ENCODE measurements at places on chromosomes 11 and 22.

DNA sequence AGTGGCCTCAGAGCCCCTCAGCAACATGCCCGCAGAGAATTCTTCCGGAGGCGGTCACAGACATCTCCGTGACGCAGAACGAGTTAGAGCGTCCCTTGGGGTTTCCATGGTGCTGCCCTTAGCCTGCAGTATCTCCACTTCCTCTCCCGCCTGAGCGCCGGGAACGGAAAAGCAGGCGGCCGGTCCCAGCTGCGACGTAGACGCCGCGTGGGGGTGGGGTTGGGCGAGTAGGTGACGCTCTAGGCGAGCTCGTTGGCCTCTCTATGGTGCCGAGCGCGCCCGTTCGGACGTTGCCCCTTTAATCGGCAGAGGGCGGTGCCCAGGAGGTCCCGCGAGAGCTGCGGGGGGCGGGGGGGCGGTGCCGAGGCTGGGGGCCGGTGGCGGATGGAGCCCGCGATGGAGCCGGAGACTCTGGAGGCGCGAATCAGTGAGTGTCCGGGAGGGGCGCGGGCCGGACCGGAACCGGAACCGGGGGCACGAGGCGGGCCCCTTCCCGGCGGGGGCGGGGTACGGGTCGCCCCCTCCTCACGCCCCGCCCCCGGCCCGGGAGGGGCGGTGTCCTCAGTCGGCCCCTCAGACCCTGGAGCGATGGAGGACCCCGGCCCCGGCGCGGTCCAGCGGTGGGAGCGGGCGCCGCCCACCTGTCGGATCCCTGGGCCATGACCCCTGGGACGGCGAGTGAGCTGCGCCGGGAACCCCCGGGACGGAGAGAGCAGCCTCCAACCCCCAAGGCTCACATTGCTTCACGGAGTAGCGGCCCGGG lies at the start of gene GGA1:
Gene GGA1, plus strand, starts transcription at position 358 of the 763 bp plus-strand sequence. Its CDS starts 27 bp downstream, at position 385.
- peak; percentile 91 for DNase-seq

DNA sequence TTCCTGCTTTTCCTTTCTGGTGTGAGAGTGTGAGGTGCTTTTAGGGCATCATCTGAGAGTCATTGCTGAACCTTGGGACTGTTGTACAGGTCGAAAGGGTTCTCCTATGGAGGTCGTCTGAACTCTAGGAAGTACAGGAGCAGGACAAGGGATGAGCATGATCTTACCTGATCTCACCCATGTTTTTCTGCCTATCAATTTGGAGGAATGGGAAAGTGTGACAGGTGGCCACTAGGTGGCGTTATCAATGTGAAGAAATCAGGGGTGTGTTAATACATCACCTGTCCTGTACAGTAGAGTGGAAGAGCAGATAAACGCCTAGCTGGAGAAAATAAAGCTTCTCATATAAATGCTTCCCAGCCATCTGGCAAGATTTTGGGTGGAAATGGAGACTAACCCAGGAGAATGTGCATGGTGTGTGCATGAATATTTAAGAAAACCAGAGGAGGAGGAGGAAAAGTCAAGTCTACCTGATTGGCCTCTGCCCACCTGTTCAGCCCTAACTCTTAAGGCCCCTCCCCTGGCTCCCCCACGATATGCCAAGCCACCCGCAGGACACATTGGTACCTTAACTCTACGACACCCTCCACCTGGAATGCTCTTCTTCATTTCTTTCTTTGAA lies 72.0 kb upstream of the NARS2 start:
- DNase-seq = peak; percentile 54

DNA sequence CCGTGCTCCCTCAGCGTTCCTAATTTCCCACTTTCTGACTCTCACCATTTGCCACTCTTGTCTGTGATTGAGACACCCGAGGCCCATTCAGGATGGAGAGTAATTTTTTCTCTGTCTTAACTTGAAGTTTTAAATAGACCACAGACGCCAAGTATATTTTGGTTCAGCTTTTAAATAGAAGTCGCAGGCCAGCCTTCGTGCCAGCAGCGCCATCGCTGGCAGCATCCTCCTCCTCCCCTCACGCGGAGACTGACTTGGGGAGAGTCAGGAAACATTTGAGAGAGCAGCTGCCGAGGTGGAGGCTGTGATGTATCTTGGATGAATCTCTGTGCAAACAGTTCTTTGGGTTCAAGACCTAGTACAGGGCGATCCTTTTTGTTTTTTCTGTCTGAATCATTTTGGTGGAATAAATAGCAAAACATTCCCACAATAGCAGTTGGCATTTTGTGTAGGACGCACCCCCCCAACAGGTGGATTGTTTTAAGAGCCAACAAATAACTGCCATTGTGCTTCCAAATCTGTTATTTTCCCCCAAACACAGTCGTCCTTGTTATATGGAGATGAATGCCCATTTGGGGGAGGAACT lies 889 bp upstream of the DMC1 start:
- DNase-seq = peak; percentile 28

GRCh38 chr22:22884010-22884887 lies 3.4 kb upstream of the IGLL5 start:
- peak; percentile 69 for DNase-seq

GRCh38 chr11:72741849-72742512 lies 10.2 kb downstream of the ARAP1 start:
- no peak for DNase-seq

DNA sequence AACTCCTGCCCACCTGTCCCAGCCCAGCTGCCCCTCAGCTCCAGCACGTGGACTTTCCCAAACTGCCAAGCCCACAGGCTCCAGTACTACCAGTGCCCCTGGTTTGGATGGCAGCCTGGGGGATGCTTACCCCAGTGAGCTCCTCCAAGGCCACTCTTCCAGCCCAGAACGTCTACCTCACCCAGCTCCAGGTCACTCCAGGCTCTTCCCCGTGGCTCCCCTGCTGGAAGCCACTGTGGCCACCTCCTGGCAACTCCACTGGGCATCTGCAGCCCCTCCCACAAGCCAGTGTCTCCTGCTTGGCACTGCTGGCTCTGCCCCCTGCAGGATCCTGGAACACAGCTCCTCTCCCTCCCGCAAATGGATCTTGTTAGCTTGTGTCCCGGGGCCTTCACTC lies 29.3 kb downstream of the LMO1 start:
- peak; percentile 86 for DNase-seq

GRCh38 chr11:130197386-130198035 lies 37.9 kb downstream of the ST14 start:
- no peak for DNase-seq

All from A549 (cell line).